ENCODE measurements at places on chromosomes 7 and 10. TPM values are rescaled to one million over a fixed set of nuclear protein-coding genes. Genes with fewer than 3 reads are reported as not detected.

DNA sequence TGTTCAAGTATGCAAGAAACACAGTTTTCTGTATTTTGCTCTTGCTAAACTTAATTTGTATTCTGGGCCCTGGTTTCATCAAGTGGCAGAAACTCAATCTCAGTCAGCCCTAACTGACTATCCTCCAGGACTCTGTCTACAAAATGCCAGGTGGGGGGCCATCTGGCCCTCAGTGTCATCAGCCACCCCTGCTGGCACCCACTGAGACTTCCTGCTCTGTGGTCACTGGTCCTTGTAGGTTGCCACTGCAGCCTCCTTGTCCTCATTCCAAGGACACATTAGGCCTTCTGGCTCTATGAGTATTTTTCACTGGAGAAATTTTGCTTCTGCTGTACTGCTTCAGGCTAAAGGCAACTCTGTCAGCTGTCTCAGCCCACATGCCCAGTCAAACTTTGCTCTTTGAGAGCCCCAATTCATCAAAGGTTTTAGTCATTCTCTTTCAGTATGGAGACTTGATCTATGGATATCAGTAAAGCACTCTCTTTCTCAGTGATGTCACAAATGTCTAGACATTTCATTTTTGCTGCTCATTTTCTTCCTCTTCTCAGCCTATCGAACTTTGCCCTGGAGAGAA, 163.6 kb downstream of the KCND2 start:
- H3K36me3 ChIP-seq: no peaks in the 10 kb centered on the region
- H3K27me3 ChIP-seq: no peaks in the 10 kb centered on the region
- H3K4me1 ChIP-seq: no peaks in the 10 kb centered on the region
- no peak overlapping the region for H3K4me3 ChIP-seq

- H3K27ac ChIP-seq: no peak overlapping the region
- H3K4me3 ChIP-seq: no peak overlapping the region
- no peaks in the 10 kb centered on the region for H3K27me3 ChIP-seq
- H3K36me3 ChIP-seq: no peaks in the 10 kb centered on the region
Measured at GRCh38 chr10:97543025-97543546, 29.5 kb upstream of the ANKRD2 start.

DNA sequence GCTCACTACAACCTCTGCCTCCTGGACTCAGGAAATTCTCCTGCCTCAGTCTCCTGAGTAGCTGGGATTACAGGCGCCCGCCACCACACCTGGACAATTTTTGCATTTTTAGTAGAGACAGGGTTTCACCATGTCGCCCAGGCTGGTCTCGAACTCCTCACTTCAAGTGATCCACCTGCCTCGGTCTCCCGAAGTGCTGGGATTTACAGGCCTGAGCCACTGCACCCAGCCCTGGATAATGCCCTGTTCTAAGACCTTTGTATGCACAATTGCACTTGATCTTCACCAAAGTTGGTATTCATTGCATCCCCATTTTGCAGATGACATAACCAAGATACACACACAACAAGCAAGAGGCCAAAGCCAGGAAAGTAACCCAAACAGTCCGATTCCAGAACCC, 97.7 kb upstream of the CARD11 start:
- no peaks in the 10 kb centered on the region for H3K4me1 ChIP-seq
- no peaks in the 10 kb centered on the region for H3K36me3 ChIP-seq
- H3K27ac ChIP-seq: no peak overlapping the region
- H3K4me3 ChIP-seq: no peak overlapping the region

DNA sequence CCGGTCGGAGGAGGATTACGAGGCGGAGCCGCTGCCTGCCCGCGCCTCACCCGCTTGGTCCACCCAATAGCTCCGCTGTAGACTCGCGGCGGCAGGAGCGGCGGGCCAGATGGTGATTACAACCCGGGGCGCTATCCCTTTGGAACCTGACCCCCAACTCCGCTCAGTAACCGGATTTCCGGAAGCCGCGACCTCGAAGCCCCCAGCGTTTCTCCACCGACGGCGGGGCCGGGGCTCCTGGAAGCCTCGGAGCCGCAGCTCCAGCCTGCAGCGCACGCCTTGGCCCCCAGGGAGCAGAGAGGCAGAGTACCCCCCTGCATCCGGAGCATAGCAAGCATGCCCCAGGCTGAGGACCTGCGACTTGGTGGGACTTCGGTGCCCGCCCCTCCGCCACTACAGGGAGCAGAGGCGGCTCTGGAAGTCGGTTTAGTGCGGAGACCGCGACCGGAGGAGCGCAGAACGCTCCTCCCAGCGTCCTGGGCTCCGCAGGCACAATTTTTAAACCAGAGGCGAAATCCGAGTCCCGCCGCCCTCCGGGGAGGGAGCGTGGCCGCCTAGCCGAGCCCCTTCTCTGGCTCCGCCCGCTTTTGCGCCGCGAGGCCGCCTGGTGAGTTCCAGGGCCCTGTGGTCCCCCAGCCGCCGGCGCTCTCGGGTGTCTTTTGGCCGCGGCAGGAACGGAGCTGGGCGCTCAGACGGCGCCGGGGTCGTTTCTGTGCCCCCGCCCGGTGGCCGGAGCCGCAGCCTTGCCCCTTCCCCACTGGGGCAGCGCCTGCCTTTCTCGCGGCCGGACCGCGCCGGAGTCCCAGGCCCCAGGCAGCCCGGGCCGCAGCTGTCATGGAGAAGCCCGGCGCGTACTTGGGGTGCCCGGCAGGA, 28.2 kb upstream of the BMS1 start:
- H3K27ac ChIP-seq: no peak overlapping the region
- peak; percentile 20 for DNase-seq
- H3K4me3 ChIP-seq: peak overlapping the region; percentile 25

DNA sequence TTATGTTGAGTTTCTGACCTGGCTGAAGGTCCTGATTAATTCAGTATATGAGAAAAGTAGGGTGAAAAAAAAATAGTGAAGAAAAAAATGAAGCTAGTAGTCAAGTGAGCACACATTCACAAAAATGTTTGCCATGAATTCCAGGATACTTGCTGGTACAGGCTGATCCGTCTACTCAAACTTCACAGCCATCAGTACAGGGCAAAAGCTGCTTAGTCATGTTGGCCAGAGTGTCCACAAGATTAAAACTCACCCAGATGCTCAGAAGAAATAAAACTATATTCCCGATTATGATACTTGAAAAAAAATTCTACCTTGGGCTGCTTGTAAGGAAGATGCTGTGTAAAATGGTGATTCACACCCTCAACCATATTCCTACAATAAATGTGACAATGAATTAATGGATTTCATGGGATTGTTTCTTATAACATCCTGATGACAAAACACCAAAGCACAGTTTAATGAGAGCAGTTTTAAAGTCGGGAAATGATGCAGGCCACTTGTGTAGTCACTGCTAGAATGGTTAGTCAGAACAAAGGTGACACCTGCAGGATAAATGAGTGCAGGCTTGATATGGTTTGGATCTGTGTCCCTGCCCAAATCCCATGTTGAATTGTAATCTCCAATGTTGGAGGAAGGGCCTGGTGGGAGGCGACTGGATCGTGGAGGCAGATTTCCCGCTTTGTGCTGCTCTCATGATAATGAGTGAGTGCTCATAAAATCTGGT, 49.2 kb upstream of the ANKRD1 start:
- no peaks in the 10 kb centered on the region for H3K27me3 ChIP-seq
- DNase-seq: no peak
- H3K36me3 ChIP-seq: no peaks in the 10 kb centered on the region
- H3K4me3 ChIP-seq: no peak overlapping the region
- H3K27ac ChIP-seq: no peak overlapping the region

DNA sequence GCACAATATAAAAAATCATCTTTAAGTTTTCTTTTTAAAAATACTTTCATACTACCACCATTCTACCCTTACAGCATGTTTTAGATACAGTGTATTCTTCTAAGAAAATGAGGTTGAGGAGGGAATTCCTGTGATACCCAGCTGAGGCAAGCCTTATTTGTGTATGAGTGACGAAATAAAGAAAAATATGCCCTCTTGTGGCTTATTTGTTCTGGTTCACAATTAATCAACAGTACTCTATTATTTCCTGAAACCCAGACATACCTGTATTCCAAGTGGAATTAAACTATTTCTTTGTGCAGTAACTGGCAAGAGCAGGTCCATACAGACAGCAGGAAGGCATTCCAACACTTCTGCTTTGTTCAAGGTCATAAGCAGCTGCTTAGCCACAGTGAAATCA, 4.5 kb upstream of the SEMA3D start:
- H3K4me1 ChIP-seq: no peaks in the 10 kb centered on the region
- H3K27ac ChIP-seq: no peak overlapping the region
- DNase-seq: no peak
- H3K36me3 ChIP-seq: no peaks in the 10 kb centered on the region

GRCh38 chr7:75776295-75776971, 4.4 kb upstream of the CCL26 start:
- peak; percentile 2 for DNase-seq
- H3K36me3 ChIP-seq: no peaks in the 10 kb centered on the region
- H3K4me3 ChIP-seq: no peak overlapping the region
- H3K27me3 ChIP-seq: no peaks in the 10 kb centered on the region
- peaks cover 12% of the 10 kb centered on the region for H3K4me1 ChIP-seq

DNA sequence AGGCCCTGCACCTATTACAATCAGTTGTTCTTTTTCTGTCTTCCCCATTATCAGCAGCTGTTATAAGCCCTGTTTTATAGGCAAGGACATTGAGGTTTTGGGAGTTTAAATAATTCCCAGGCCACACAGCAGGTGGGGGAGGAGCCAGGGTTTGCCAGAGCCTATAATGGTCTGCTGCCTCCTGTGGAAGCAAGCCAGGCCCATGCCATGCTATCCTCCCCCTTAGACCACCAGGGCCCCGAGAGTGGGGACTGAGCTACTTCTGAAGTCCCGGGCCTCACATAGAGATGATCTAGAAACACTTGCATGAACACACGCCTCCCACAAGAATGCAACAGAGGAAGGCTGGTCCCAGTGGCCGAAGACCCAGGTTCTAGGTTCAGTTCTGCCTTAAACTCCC, 141.7 kb downstream of the SH3PXD2A start:
- H3K4me1 ChIP-seq: no peaks in the 10 kb centered on the region
- H3K27me3 ChIP-seq: no peaks in the 10 kb centered on the region
- no peak for DNase-seq
- H3K4me3 ChIP-seq: no peak overlapping the region
- H3K36me3 ChIP-seq: no peaks in the 10 kb centered on the region
- no peak overlapping the region for H3K27ac ChIP-seq

- no peaks in the 10 kb centered on the region for H3K27me3 ChIP-seq
- no peaks in the 10 kb centered on the region for H3K4me1 ChIP-seq
- no peak overlapping the region for H3K27ac ChIP-seq
- H3K36me3 ChIP-seq: no peaks in the 10 kb centered on the region
Measured at GRCh38 chr7:123573341-123573740, 15.7 kb upstream of the NDUFA5 start.

The TNPO3 gene
- total RNA-seq: 80.5 TPM

The HYAL4 gene
- not detected for total RNA-seq

The CYP3A4 gene
- total RNA-seq: not detected

The MNX1 gene
- total RNA-seq: not detected

The AASS gene
- 2.0 TPM for total RNA-seq

All from CD8-positive, alpha-beta memory T cell (primary cell).